ENCODE measurements at places on chromosomes 7 and 10. TPM values are rescaled to one million over a fixed set of nuclear protein-coding genes. Genes with fewer than 3 reads are reported as not detected.

DNA sequence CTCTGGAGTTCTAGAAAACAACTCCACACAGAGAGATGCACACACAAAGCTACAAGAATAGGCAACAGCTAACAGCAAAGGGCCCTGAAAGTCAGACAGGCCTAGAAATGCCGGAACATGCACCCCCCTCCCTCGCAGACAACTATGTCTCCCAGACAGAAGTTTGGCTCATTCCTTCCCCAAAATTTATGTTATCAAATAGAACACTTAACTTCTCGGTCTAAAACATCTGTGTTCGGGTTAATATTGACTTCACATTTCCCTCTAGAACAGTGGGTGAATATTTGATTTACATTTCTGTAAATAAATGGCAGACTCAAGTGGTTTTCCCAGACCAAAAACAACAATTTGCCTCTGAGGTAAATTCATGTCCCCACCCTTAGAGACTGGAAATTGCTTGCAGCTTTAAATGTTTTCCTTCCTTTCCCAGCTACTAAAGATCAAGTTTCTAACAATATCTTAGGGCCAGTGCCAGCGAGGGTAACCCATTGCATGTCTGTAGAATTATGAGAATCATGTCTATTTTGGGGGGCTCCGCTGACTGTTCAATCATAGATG, 92.5 kb upstream of the INHBA start:
- no peak for DNase-seq

GRCh38 chr7:131424219-131424822, 96.6 kb downstream of the MKLN1 start:
- peak; percentile 56 for DNase-seq

The NPFFR1 gene
- total RNA-seq: not detected

- no peak for DNase-seq
Observed at GRCh38 chr10:33674986-33675599, 340.6 kb upstream of the NRP1 start.

DNA sequence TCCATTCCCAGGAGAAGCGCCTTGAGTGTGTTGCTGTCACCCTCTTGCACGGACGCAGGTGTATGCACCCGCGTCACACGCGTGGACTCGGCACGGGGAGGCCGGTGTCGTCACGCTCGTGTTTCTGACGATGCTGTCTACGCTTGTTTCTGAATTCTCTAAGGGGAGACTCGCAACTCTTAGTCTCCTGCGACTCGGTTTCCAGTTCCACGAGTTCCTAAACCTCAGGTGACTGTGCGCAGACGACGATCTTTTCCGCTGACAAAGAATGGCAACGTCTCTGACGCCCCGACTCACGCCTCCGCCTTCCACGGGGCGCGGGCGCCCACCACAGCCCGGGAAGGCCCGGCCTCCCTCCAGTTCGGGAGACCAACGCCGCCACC, 579 bp downstream of the IDI1 start:
- DNase-seq: no peak

DNA sequence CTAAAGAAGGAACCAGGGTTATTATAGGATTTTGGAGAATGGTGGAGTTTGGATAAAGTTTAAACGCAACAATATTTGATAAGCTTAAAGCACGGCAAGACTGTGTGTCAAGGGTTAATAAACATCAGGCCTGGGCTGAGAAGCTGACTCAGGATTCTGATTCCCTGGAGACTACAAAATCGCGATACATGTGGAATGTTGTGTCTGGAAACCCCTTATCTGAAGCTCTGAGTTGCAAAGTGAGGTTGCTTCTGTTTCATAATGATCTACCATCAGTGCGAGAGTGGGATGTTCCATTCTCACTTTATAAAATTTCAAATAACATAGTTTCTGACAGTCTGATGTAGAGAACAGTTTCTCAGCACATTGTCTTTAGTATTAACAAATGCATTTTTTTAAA, 7.8 kb downstream of the C1GALT1 start:
- no peak for DNase-seq

The BTBD16 gene
- total RNA-seq: 0.45 TPM

The TFEC gene
- 0.06 TPM for total RNA-seq

The CNTNAP2 gene
- 0.15 TPM for total RNA-seq

DNA sequence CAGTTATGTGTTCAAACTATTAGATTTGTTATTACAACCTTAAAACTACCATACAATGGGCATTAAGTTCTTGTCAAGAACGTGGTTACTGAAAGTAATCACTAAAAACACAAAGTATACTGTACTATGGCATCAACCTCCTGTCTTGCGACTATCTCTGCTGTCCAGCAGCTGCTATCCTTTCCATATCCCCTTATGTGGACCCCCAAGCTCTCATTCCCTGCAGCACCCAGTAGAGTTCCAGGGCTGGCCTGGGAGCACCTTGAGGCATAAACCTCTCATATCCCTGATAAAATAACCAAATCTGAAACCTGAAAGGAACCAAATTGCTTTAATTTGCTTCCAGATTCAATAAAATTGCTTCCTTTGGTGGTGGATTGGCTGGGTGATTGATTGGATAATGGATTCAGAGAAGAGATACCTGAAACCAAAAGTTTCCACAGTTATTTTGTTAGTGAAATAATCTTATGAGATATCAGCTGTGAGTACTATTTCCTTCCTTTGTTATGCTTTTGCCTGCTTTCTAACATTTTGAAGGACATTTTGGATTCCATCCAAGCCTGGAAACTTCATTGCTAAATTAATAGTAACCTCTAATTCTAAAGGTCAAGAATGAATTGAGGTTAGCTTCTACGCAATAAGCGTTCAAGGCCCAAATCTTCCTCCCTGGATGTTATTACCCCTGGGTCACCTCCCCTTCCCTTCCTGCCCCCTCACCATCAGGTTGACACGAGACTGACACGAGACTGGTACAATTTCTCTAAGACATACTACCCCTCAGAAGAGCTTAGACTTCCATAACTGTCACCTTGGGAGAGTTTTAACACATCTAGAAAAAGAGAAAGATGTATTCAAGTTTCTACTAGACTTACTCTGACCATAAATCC, 48.8 kb downstream of the RELN start:
- no peak for DNase-seq

All from NCI-H460 (cell line).